ENCODE measurements at places on chromosomes 5 and 9. TPM values are rescaled to one million over a fixed set of nuclear protein-coding genes. Genes with fewer than 3 reads are reported as not detected.

FAM114A2 gene
- 24.4 TPM for total RNA-seq

DNA sequence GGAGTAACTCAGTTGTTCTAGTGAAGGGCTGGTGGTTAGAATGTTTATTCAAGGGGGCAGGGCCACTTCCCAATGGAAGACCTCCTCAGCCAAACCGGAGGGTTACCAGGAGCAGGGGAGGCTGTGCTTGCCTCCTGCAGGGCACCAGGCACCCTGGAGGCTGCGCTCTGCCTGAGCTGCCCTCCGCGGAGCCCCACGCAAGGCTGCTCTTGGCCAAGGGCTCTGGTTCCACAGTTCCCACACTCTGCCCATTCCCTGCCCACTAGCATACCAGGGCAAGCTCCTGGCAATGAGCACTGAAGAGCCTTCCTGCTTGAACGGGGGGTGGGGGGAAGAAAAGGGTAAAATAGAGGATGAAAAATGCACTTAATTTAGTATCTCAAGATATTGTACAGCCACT is 35.5 kb upstream of the PTCH1 start:
- no peak for ATAC-seq

- peak; percentile 80 for ATAC-seq
Observed at GRCh38 chr5:126597156-126597555, 2.1 kb upstream of the ALDH7A1 start.

ZNF462 gene
- 25.9 TPM for total RNA-seq

PCDHGB7 gene
- 3.3 TPM for total RNA-seq

MARCHF11 gene
- not detected for total RNA-seq

GRCh38 chr5:139659695-139660101 is 11.5 kb downstream of the CXXC5 start:
- ATAC-seq: no peak

DNA sequence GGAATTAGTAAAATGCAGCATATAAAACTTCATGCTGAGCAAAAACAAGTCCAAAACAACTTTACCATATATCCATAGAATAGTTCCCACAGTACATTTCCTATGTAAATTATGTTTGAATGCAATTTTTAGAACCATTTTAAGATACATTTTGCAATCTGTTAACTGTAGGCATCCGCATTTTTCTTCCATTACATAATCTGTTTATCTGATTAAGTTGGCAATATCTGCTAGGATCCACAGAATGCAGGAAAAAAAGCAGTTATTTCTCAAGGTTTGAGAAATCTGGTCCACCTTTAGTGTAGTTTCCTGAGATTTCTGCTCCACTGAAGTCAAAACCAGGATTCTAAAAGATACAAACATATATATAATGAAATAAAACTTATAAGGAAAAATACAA is 6.2 kb downstream of the NUDCD2 start:
- ATAC-seq: no peak

- ATAC-seq: no peak
Observed at GRCh38 chr5:82367930-82368329, 89.8 kb upstream of the RPS23 start.

- no peak for ATAC-seq
Observed at GRCh38 chr5:179310439-179311090, 34.7 kb downstream of the ADAMTS2 start.

PFN3 gene
- total RNA-seq: not detected
